Right lung (tissue), 10 donors: ENCODE measurements at places on chromosomes 3 and 15. TPM values are rescaled to one million over a fixed set of nuclear protein-coding genes. Genes with fewer than 3 reads are reported as not detected.

Gene TP63
- 0.51 TPM for polyA plus RNA-seq

Gene COLQ
- 9.5 TPM for polyA plus RNA-seq

Gene ALPK3
- 20.0 TPM for polyA plus RNA-seq

Gene DUOXA1
- polyA plus RNA-seq = 1.5 TPM

Gene ERICH6
- 0.28 TPM for polyA plus RNA-seq

Gene TRPM1
- not detected for polyA plus RNA-seq

Gene MCF2L2
- 2.6 TPM for polyA plus RNA-seq

Gene IP6K1
- polyA plus RNA-seq = 38.1 TPM
